HFFc6 (cell line): ENCODE measurements at places on chromosomes 2 and 18. TPM values are rescaled to one million over a fixed set of nuclear protein-coding genes. Genes with fewer than 3 reads are reported as not detected.

Gene HOXD12
- 0.36 TPM in 1 of 3 replicates, not detected in the others for total RNA-seq

DNA sequence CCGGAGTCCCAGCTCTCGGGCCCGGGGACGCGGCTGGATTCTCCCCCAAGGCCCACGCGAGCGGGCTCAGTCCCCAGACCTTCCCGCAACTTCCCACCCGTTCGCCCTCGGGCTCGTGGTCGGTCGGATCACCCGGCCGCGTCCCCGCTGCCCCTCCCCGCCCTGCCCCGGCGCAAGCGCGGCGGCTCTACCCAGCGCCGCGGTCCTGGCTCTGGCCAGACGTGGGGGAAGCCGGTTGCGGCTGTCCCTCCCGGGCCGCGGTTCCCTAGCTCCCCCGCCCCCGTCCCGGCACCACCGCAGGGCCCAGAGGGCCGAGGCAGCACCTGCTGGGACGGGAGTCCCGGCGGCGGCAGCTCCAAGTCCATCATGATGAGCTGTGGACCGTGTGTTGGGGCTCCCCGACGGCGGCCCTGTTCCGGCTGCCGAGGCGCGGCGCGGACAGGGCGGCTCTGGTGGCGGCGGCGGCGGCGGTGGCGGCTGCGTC lies 276 bp downstream of the NFE2L2 start:
- H3K36me3 ChIP-seq = peaks cover 21% of the 10 kb centered on the region
- peaks cover 2% of the 10 kb centered on the region; the same call in 1 of the 2 replicates for H3K27me3 ChIP-seq
- H3K4me3 ChIP-seq = peak overlapping the region; percentile 94
- peak overlapping the region; percentile 93 for H3K27ac ChIP-seq
- H3K4me1 ChIP-seq = peaks cover 45% of the 10 kb centered on the region
- no peak for DNase-seq

- no peak overlapping the region for H3K4me3 ChIP-seq
- H3K27me3 ChIP-seq = no peaks in the 10 kb centered on the region; the same call in 1 of the 2 replicates
- no peak overlapping the region for H3K27ac ChIP-seq
- no peaks in the 10 kb centered on the region for H3K36me3 ChIP-seq
Measured at GRCh38 chr2:6784291-6784690, 81.4 kb downstream of the CMPK2 start.

Gene GCG
- total RNA-seq = not detected in 3 replicates
